ENCODE measurements at places on chromosomes 7 and 10. TPM values are rescaled to one million over a fixed set of nuclear protein-coding genes. Genes with fewer than 3 reads are reported as not detected.

GPR85 gene
- total RNA-seq: 2.1 TPM

LOXL4 gene
- total RNA-seq: 82.6 TPM

ACHE gene
- total RNA-seq: not detected

MKI67 gene
- total RNA-seq: 15.7 TPM

PNLIPRP2 gene
- total RNA-seq: not detected

ZC3HAV1L gene
- 2.6 TPM for total RNA-seq

TAS2R41 gene
- not detected for total RNA-seq

FAM237B gene
- not detected for total RNA-seq
